ENCODE measurements at places on chromosomes 5 and 9.

- no peak for DNase-seq
Observed at GRCh38 chr9:84945878-84946538, 276.5 kb downstream of the NTRK2 start.

- DNase-seq = no peak
Observed at GRCh38 chr9:120698766-120699165, 15.5 kb downstream of the MEGF9 start.

DNA sequence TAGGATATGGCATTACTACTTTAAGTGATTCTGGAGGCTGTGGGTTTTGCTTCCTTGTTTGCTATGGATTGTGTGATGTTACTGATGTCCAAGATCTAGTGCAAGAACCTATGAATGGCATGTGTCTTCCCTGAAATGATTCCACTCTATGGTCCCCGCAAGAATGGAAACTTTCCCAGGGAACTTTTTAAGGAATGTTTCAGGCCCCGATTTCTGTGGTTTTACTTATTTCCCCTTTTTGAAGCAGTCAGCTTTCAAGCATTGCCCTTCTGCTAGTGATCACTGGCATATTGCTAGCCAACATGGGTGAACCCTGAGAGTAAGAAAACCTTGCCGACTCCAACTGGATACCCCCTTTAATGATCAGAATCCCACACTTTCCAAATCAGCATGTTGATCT, 26.6 kb upstream of the CD180 start:
- no peak for DNase-seq

DNA sequence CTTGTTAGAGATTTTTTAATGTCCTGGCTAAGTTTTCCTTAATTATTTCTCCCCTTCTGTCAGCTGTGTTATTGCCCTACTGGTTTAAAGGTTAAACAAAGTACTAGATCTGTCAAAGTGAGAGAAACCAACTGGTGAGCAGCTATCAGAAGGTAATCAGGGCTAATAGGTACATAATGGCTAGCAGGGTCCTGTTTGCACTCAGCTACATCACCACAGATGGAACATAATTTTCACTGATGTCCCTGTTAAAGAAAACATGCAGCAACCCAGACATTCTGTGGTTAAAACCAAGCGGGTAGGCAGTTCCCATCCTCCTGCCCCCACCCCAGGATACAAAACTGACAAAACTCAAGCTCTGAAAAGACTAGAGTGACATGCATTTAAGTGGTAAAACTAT, 473.9 kb downstream of the NR2F1-AS1 start:
- no peak for DNase-seq

GRCh38 chr5:110267714-110268113, 458.8 kb downstream of the TMEM232 start:
- no peak for DNase-seq
